Immature natural killer cell (primary cell): ENCODE measurements at places on chromosomes 2 and 18. TPM values are rescaled to one million over a fixed set of nuclear protein-coding genes. Genes with fewer than 3 reads are reported as not detected.

OTOF gene
- polyA plus RNA-seq: 1.3 TPM

DNAJC5G gene
- polyA plus RNA-seq: not detected

SERPINB11 gene
- polyA plus RNA-seq: not detected

LRRC30 gene
- not detected for polyA plus RNA-seq

IL1R1 gene
- not detected for polyA plus RNA-seq

ELOA2 gene
- not detected for polyA plus RNA-seq

CHRNG gene
- not detected for polyA plus RNA-seq

TMEM247 gene
- not detected for polyA plus RNA-seq

WBP1 gene
- polyA plus RNA-seq: 56.1 TPM

CYP26B1 gene
- not detected for polyA plus RNA-seq

ZNF519 gene
- 3.8 TPM for polyA plus RNA-seq

PIKFYVE gene
- 10.5 TPM for polyA plus RNA-seq

PAX8 gene
- polyA plus RNA-seq: 0.93 TPM

PDE11A gene
- polyA plus RNA-seq: not detected

IL1R2 gene
- not detected for polyA plus RNA-seq

BIN1 gene
- 110 TPM for polyA plus RNA-seq

EGR4 gene
- not detected for polyA plus RNA-seq

ATG9A gene
- 8.6 TPM for polyA plus RNA-seq

EVA1A gene
- polyA plus RNA-seq: not detected

SERPINB5 gene
- polyA plus RNA-seq: not detected

ANTXR1 gene
- not detected for polyA plus RNA-seq

SPATA3 gene
- not detected for polyA plus RNA-seq

CHST9 gene
- not detected for polyA plus RNA-seq

SP100 gene
- 85.8 TPM for polyA plus RNA-seq

SEC11C gene
- 280 TPM for polyA plus RNA-seq

CAPN14 gene
- not detected for polyA plus RNA-seq

ZNF385B gene
- not detected for polyA plus RNA-seq

COBLL1 gene
- polyA plus RNA-seq: not detected

MAB21L4 gene
- not detected for polyA plus RNA-seq

RAPGEF4 gene
- polyA plus RNA-seq: not detected

FANCL gene
- polyA plus RNA-seq: 8.7 TPM

SLC4A3 gene
- polyA plus RNA-seq: not detected

CEBPZ gene
- polyA plus RNA-seq: 28.9 TPM

MYOM1 gene
- 0.72 TPM for polyA plus RNA-seq

PROC gene
- not detected for polyA plus RNA-seq

ZNF892 gene
- 0.68 TPM for polyA plus RNA-seq

SCG2 gene
- not detected for polyA plus RNA-seq

MYO3B gene
- polyA plus RNA-seq: not detected

STPG4 gene
- not detected for polyA plus RNA-seq

AGXT gene
- not detected for polyA plus RNA-seq

MRPL19 gene
- polyA plus RNA-seq: 34.0 TPM

ASTL gene
- not detected for polyA plus RNA-seq

ANKRD44 gene
- polyA plus RNA-seq: 65.6 TPM

SPHKAP gene
- not detected for polyA plus RNA-seq

POTEJ gene
- not detected for polyA plus RNA-seq

FLACC1 gene
- 0.94 TPM for polyA plus RNA-seq
